ENCODE measurements at places on chromosomes 3 and 15. TPM values are rescaled to one million over a fixed set of nuclear protein-coding genes. Genes with fewer than 3 reads are reported as not detected.

GRCh38 chr3:40313975-40314860 lies 4.7 kb downstream of the EIF1B start:
- DNase-seq = peak; percentile 48

- no peak for DNase-seq
Measured at GRCh38 chr3:121152573-121152972, 244.6 kb downstream of the STXBP5L start.

DNA sequence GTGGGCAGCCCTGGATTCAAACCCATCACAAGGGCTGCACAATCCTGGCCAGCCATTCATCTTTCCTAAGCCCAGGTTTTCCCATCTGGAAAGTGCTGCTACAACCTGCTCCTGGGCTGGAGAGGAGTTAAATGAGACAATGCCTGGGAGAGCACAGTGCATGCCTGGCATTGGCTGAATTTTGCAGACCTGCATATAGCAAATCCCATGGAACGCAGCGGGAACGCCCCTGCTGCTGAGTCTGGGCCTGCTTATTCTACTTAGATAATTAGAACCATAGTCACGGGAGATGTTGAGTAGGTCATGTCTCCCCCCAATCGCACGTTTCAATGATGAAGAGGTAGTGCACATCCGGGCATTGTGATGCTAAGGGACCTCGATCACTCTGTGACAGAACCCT lies 46.6 kb downstream of the ABTB1 start:
- no peak for DNase-seq

DNA sequence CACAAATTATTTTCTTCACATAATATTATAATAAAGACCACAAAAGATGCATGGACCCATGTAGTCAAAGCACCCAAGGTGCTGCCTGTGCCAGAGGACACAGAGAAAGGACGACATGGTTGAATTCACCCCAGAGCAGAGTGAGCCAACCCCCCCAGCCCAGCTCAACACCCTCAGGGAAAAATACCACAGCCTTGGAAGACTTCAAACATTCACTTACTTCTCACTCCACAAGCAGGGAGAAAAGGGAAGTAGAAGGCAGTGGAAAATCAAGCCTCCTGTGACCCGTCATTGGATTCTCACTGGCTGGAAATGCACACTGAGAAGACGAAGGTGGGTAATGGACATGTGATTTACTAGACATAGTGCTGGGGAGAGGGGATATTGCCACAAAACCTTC lies 70.8 kb downstream of the TAFA4 start:
- no peak for DNase-seq

Gene SLC9A9
- total RNA-seq = 7.2 TPM

Gene STRIT1
- total RNA-seq = not detected

Gene MUC13
- total RNA-seq = not detected

Gene LRRIQ4
- total RNA-seq = not detected
